ENCODE measurements at places on chromosomes 1 and 21. TPM values are rescaled to one million over a fixed set of nuclear protein-coding genes. Genes with fewer than 3 reads are reported as not detected.

DNA sequence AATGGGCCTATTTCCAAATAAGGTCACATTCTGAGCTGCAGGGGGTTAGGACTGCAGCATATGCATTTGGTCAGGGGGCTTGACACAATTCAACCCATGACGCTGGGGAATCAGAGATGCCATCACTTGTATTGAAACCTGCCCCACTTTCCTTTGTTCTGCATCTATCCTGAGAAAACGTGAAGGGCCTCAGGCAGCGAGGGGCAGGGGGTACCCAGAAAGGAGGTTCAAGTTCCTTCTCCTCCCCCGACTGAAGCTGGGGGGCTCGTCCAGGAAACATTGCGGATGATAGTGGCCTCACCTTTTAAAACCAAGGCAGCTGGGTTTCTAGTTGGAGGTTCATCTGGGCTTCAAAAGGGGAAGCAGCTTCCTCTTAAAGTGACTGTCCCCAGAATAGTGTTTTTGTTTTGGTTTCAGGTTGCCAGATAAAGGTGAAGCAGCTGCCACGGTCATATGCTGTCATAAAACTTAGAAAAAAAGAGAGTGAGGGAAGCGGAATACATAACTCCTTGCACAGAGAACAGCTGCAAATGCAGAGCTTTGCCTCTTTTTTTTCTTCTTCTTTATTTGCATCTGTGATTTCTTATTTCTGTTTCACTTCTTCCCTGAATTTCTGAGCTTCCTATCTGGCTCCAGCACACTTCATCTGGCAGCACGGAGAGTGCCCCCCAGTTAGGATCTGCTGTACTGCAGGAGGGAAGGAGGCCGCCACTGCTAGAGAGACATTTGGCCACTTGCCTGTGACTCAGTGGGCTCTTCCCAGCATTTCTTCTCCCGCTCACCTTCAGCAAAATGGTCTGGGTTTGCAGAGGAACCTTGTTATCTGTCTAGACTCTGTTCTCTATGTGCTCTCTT is 142.0 kb downstream of the AJAP1 start:
- DNase-seq: no peak

- no peak for DNase-seq
Observed at GRCh38 chr1:163565166-163565565, 243.4 kb downstream of the NUF2 start.

DNA sequence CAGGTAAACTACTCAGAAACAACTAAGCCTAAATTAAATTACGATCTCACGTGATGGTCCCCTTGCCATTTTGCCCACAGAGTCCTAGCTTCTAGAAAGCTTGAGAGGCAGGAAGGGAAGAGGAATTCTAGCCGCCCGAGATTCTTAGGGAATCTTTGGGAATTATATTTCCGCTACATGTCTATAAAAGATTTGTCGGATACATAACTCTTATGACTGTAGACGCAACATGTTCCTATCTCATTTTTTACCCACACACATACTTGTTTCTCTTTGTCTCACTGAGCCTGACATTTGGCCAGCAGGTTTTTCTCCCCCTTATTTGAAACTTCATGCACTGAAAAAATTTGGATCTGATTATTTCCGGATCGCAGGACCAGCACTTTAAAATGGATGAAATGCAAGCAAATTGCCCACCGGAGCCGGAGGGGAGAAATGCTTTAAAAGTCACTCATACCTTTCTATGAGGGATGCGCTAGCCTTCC is 5.5 kb downstream of the GLIS1 start:
- DNase-seq: no peak

DNA sequence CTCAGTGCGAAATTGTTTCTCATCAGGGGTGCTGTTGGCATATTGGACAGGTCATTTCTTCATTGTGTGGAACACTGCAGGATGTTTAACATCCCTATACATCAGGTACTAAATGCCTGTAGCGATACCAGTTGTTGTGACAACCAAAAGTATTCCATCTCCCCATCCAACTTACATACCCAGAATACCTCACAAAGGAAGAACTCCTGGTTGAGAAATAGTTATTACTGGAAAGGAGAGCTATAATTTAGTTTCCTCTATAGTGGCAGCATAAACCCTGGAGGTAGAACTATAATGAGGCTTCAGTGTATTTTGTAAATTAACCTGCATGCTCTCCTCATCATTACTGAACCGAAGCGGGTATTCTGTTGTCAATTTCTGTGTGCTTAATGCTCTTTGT is 45.1 kb downstream of the IVNS1ABP start:
- DNase-seq: no peak

ACTN2 gene
- polyA plus RNA-seq: 1,237 TPM

GBP7 gene
- polyA plus RNA-seq: not detected

GRCh38 chr1:68808351-68808750 is 311.5 kb upstream of the DEPDC1 start:
- no peak for DNase-seq

- no peak for DNase-seq
Observed at GRCh38 chr1:71647513-71648300, 566.9 kb upstream of the ZRANB2 start.

- DNase-seq: no peak
Observed at GRCh38 chr1:229153955-229154548, 116.9 kb upstream of the RAB4A start.

ICOSLG gene
- polyA plus RNA-seq: 0.80 TPM

CELA3B gene
- polyA plus RNA-seq: not detected

All from heart left ventricle (tissue), 16 donors.